Neural progenitor cell (in vitro differentiated cells): ENCODE measurements at places on chromosomes 12 and 14.

GRCh38 chr14:82755476-82755875 is 1221.8 kb upstream of the SEL1L start:
- no peaks in the 10 kb centered on the region for H3K36me3 ChIP-seq
- DNase-seq, result no peak
- peaks cover 6% of the 10 kb centered on the region for H3K4me1 ChIP-seq

DNA sequence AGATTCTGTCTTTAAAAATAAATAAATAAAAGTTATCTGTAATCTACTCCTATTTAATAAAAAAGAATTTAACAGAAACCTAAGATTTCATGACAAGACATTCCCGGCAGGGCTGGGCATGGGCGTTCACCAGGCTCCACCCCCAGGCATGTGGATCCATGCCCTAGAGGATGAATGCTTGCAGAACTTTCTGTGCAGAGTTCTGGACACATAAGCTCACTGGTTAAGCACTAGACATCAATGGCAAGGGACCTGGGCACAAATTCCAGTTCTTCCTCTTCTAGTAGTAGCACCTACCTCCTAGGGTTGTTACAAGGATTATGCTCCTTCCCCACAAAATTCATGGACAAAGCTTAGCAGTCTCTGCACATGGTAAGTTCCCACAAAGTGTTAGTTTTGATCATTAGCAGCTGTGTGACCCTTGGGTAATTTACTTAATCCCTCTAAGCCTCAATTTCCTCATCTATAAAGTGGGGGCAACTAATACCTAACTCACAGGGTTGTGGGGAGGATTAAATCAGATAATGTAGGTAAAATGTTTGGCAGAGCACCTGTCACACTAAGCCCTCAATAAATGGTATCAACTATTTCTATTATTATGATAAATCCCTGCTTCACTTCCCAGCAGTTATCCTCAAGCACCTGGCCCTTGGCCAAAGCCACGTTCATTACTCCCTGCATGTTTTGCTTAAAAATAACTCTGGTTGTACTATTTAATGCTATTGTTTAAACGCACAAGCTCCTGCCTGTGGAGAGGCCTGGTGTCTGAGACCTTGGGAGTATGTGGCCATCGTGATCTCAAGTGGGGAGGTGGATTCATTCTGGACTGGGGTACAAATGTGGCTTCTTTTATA is 9.8 kb downstream of the GALNT6 start:
- no peaks in the 10 kb centered on the region for H3K27me3 ChIP-seq
- no peak overlapping the region for H3K4me3 ChIP-seq
- H3K27ac ChIP-seq, result no peak overlapping the region
- no peak for DNase-seq
- H3K36me3 ChIP-seq, result no peaks in the 10 kb centered on the region
- peaks cover 9% of the 10 kb centered on the region for H3K4me1 ChIP-seq

DNA sequence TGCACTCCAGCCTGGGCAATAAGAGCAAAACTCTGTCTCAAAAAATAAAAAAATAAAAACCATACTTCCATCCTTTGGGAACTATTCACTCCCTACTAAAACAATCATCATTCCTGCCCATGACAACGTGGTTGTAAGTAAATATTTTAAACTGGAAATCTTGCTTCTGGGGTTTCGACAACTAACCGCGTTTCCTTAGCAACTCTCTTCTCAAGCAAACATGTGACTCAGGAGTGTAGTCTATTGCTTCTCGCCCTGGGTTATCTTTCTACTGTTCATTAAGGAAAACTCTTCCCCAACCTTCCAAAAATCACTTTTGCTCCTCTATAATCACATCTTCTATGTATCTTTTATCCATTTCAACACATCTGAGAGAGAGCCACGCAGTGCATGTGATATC is 21.8 kb downstream of the APPL2 start:
- no peak overlapping the region for H3K27ac ChIP-seq
- peaks cover 11% of the 10 kb centered on the region for H3K36me3 ChIP-seq
- no peak overlapping the region for H3K4me3 ChIP-seq
- no peaks in the 10 kb centered on the region for H3K27me3 ChIP-seq
- H3K4me1 ChIP-seq, result peaks cover 4% of the 10 kb centered on the region
- DNase-seq, result no peak

- no peaks in the 10 kb centered on the region for H3K36me3 ChIP-seq
- H3K27ac ChIP-seq, result no peak overlapping the region
- no peak overlapping the region for H3K4me3 ChIP-seq
- peaks cover 14% of the 10 kb centered on the region for H3K4me1 ChIP-seq
Measured at GRCh38 chr14:83913476-83913875, 1616.5 kb upstream of the FLRT2 start.

DNA sequence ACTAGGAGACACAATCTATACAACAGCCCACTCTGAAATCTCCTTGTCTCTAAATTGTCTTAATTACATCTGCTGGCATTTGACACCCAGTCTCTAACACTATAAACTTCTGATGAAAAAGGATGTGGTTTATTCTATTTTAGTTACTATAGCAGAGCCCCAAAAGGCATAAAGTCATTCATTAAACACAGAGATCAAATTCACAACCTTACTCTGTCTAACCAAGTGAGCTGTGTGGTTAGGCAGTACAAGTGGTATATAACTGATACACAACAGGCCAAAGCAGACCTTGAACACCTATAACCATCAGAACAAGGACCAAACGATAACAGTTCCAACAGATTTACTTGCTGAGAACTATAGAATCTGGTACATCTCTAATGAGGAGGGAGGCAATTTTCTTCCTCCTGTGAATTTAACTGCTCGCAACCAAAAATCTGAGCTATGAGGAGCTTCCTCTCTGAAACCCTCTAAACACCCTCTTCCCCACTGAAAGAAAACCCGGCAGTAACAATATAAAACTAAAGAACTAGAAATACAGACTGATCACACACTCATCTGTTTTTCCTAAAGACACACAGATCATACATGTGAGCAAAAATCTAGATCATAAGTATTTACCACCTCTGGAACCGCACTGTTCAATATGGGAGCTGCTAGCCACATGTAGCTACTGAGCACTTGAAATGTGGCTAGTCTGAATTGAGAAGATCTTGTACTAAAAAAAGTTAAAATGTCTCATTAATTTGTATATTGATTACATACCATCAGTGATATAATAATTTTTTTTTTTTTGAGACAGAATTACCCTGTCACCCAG is 17.7 kb downstream of the SPPL3 start:
- no peaks in the 10 kb centered on the region for H3K36me3 ChIP-seq
- H3K4me3 ChIP-seq, result no peak overlapping the region
- DNase-seq, result no peak
- no peak overlapping the region for H3K27ac ChIP-seq
- H3K4me1 ChIP-seq, result peaks cover 5% of the 10 kb centered on the region

DNA sequence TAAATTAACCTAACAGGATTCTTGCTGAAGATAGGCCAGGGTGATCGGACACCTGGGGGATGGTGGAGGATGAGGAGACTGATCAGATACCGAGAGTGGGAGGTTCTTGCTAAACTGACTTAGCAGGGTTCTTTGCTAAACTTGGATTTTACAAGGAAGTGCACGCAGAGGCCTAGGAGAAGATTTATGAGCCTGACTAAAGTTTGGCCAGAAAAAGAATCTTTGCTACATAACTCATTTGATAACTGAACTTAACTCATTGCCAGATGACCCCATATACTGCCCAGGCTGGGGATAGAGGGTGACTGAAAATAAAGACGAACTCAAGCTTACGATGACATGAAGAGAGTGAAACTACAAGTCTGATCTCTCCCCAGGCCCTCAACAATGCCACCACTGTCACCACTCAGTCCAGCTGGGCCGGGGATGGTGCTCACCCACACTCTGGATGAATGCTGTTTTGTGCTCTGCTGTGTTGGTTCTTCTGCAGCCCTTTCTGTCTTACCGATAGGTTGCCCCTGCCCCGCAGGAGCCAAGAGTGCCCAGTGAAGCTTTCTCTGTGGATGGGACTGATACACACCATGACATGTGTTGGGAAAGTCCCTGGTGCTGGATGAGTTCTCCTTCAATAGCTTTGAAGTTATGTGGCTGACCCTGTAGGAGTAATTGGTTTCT is 29.0 kb downstream of the PPFIBP1 start:
- DNase-seq, result no peak
- H3K27me3 ChIP-seq, result no peaks in the 10 kb centered on the region
- H3K36me3 ChIP-seq, result no peaks in the 10 kb centered on the region
- no peak overlapping the region for H3K4me3 ChIP-seq
- no peak overlapping the region for H3K27ac ChIP-seq

GRCh38 chr14:37197421-37198272 is at the start of gene MIPOL1:
MIPOL1 (plus strand) TSS chr14:37197937; CDS start chr14:37247889, 49,952 bp downstream.
- DNase-seq, result peak; percentile 86
- no peaks in the 10 kb centered on the region for H3K27me3 ChIP-seq
- H3K36me3 ChIP-seq, result no peaks in the 10 kb centered on the region
- H3K27ac ChIP-seq, result no peak within 1 kb of the TSS
- H3K4me1 ChIP-seq, result peaks cover 4% of the 10 kb centered on the region

- H3K4me3 ChIP-seq, result no peak overlapping the region
- peaks cover 8% of the 10 kb centered on the region for H3K4me1 ChIP-seq
- DNase-seq, result peak; percentile 39
- no peak overlapping the region for H3K27ac ChIP-seq
- H3K27me3 ChIP-seq, result no peaks in the 10 kb centered on the region
Measured at GRCh38 chr12:91370086-91370868, 187.7 kb upstream of the DCN start.
